Midbrain (tissue), 1 donor: ENCODE measurements at places on chromosomes 2 and 18.
A peak's percentile ranks its signal among the peaks of the same experiment; 100 is the strongest.

GRCh38 chr2:138718405-138718804 is 61.8 kb downstream of the NXPH2 start:
- DNase-seq: no peak

DNA sequence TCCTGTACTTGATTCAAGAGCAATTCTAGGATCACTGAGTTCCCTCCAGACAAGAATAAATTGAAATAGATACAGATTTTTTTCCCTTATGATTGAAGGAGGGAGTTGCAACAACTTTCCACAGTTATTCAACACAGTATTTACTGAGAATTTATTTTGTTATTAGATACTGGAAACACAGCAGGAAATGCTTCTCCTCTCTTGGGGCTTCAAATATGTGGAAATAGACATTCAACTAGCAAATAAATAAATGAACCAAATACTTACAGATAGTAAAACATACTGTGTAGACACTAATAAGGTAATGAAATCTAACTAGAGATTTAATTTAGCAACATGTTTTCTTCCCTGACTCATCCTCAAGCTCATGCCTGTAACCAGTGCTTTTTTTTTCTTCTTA is 169.2 kb downstream of the LNPK start:
- no peak for DNase-seq

DNA sequence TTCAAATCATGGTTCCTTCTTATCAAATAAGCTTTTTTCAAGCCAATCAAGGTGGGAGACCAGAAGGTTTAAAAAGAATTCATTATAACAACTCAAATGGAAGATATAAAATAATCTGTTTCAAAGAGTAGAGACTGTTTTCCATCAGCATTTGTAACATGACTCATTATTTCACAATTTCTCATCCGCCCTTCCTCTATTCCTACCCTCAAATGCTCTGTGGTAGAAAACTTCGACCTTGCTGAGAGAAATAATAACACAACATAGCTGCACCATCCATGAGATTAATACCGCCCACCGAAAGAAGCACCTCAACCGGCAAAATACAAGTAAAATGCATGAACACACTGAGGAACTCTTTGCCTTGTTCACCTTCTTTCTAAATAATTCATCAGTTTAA is 2039.2 kb upstream of the CELF4 start:
- no peak for DNase-seq

- DNase-seq: no peak
Observed at GRCh38 chr2:52414561-52415295, 1352.9 kb upstream of the CHAC2 start.

- DNase-seq: no peak
Observed at GRCh38 chr2:37865640-37866039, 59.4 kb upstream of the RMDN2 start.

DNA sequence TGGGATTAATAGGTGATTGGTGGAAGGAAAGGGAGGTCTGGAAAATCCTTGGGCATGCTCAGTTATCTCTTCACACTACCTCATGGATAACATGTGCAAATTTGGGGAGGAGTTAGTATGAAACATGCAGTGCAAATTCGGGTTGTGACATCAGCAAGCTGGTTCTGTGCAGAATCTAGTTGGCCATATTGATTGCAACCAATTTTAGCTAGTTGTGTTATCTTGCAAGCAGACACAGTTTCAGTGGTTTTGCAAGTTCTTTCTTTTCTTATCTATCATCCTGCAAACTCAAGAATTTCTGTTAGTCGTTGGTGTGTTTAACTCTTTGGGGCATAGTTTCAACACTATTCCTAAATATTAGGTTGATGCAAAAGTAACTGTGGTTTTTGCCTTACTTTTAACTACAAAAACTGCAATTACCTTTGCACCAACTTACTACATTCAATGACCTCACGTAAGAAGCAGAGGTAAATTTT is 135.4 kb downstream of the PTH2R start:
- no peak for DNase-seq

GRCh38 chr2:105179469-105180372 is 61.8 kb upstream of the GPR45 start:
- peak; percentile 19 for DNase-seq

GRCh38 chr2:228592925-228593324 is 411.4 kb upstream of the SPHKAP start:
- no peak for DNase-seq
